ENCODE measurements at places on chromosomes 2 and 18.

DNA sequence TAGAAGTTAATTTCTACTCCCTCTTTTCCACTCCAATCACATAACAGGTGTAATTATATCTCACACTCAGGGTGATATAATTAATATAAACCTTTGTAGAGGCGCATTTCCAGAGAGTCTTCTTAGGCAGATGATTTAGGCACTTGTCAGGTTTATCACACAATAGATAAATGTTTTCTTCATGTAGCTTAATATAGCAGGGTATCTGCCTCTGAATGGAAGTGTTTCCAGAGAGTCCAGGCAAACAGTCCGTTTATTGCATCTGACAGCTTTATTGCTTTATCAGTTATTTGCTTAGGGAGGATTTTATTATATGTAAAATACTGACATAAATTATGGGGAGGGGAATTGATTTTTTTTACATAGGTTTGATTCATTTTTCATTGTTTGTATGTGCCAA is 766.3 kb downstream of the SLC4A3 start:
- DNase-seq = no peak

- DNase-seq = no peak
Measured at GRCh38 chr2:221570321-221570935, 1.7 kb downstream of the EPHA4 start.

GRCh38 chr2:113768770-113769169 is 12.3 kb upstream of the SLC35F5 start:
- DNase-seq = no peak

DNA sequence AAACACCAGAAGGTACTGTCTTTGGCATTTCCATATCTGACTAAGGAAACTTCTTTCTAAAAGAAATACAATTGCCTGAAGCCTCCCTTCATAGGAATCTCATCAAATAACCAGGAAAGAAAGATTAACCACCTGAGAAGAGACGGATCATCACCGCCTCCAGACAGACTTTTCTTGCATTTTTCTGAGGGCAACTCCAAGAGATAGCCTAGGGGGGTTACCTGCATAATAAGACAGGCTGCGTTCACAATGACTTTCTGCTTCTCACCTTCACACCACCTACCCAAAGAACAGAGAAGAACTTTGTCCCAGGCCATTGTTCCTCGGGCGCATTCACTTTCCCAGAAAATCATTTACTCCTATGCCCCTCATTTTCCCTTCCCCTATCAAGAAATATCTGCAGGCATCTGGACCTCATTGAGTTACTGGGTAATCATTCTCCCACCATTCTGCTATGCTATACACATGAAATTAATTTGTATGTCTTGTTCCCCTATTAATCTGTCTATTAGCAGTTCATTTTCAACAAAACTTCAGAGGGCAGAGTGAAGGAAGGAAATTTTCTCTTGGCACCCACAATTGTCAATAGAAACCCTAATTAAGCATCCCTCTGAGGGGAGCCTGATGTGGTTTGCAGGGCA is 8.3 kb upstream of the POMC start:
- DNase-seq = no peak

DNA sequence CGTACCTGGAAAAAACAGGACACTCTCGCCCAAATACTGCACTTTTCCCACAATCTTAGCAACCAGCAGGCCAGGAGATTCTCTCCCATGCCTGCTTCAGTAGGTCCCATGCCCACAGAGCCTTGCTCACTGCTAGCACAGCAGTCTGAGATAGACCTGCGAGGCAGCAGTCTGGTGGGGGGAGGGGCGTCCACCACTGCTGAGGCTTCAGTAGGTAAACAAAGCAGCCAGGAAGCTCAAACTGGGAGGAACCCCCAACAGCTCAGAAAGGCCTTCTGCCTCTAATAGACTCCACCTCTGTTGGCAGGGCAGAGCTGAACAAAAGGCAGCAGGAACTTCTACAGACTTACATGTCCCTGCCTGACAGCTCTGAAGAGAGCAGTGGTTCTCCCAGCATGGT is 1202.8 kb upstream of the ACVR2A start:
- DNase-seq = no peak

- DNase-seq = no peak
Measured at GRCh38 chr2:127128445-127128904, 21.5 kb upstream of the BIN1 start.

DNA sequence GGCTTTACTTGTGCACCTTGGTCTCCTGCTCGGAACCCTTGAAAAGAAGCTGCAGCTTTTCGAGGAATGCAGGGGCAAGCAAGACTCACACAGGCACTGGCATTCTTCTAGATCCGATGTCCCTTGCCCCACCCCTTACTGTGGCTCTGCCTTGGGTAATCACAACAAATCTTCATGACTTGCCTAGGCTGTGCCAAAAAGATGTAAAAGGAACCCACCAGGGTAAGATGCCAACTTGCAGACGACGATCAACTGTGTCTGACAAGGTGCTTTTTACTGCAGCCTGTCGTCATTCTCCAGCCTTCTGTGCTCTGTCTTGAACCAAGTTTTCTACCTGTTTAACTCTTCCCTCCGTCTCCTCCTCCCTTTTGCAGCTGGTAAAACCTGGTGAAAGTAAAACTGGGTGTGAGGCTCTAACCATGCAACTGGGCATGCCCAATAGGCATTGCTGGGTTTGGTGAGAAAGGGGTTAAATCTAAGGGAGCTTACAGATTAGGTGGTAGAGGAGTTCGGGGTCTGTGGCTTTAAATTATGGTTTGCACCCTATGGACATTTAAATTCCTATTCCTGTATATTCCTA is 909 bp upstream of the NRXN1 start:
- no peak for DNase-seq

DNA sequence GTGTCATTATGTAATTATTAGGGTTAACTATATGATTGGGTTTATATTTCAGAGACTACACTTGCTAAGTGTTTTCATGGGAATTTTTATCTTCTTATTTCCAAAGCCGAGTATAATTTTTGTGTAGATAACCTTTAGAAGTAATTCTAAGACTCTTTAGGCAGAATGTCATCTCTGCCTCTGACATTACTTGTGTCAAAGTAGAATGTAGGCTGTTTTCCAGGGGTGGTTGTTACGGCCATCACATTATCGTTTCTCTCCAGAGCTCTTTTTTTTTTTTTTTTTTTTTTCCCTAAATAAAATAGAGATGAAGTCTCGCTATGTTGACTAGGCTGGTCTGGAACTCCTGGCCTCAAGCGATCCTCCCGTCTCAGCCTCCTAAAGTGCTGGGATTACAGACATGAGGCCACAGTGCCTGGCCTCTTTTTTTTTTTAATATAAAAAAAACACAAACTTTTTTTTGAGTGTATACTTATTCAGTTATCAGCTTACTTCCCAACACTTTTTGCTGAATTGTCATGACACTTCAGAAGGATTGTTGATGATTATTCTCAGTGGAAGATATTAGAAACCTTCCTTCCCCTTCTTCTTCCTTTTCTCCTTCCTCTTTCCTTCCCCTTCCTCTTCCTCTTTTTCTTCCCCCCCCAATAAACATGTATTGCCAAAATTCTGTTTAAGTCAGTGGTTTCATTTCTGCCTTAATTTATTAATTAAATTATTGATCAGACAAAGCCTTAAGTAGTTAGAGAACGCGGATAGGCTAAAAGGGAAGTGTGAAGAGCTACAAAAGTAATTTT is 2.3 kb downstream of the PIKFYVE start:
- DNase-seq = no peak

GRCh38 chr2:157375384-157375783 is 49.8 kb upstream of the ERMN start:
- DNase-seq = no peak

- no peak for DNase-seq
Measured at GRCh38 chr2:183219888-183220287, 95.6 kb downstream of the NUP35 start.

DNA sequence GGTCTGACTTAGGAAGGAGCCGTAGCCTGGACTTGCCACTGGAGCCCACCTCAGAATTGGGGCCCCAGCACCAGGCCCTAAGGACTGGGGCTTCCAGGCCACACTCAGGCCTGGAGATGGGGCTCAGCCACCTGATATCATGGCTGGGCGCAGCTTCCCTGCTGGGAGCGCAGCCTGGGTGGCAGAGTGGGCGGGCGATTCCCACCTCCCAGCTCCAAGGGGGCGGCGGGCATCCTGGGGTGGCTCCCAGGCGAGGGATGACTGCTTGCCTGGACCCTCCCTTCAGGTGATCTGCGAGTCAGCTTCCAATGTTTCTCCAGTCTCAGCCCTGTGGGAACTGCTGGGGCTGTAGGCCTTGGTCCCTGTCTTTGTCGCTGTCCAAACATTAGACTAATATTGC is 20.1 kb downstream of the GPR35 start:
- DNase-seq = no peak

- DNase-seq = no peak
Measured at GRCh38 chr2:19669559-19669958, 232.2 kb downstream of the TTC32 start.

DNA sequence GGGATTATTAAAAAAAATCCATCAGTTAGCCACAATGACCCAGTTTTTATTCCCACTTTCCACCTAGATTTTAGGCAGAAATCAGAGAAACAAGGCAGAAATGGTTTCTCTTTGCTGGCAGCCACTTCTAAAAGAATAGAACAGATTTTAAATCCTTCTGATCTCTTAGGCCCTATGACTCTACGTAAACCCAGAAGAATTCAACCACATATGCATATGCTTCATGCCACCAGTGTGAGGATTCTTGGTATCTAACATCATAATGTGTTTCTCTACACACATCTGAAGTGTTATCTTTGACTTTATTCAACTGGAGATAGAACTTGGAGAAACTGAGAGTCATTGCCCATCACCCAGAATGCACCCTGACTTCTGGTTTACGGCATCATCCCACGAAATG is 128.7 kb upstream of the TANK start:
- DNase-seq = no peak

- DNase-seq = no peak
Measured at GRCh38 chr2:54801352-54801751, 77.9 kb downstream of the EML6 start.

DNA sequence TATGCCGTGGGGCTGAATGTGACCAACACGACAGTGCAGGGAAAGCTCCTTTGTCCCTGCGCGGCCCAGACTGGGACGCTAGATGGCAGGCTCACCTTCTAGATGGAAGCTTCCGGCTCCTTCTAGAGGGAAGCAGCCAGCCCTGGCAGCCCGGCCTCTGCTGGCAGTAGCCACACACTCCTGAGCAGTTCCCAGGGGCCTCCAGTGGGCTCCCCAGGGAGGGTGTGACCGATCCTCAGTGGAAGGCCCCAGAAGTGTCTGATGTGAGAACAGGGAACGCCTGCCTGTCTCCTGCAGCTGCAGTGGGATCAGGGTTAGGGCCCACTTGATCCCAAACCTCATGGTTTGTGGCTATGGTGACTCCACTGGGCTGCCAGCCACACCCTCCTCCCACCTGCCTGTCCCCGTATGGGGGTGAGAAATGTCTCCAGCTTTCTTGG is 48.5 kb upstream of the LRPPRC start:
- peak; percentile 63 for DNase-seq

GRCh38 chr2:69122271-69122670 is 109.3 kb downstream of the ANTXR1 start:
- no peak for DNase-seq

DNA sequence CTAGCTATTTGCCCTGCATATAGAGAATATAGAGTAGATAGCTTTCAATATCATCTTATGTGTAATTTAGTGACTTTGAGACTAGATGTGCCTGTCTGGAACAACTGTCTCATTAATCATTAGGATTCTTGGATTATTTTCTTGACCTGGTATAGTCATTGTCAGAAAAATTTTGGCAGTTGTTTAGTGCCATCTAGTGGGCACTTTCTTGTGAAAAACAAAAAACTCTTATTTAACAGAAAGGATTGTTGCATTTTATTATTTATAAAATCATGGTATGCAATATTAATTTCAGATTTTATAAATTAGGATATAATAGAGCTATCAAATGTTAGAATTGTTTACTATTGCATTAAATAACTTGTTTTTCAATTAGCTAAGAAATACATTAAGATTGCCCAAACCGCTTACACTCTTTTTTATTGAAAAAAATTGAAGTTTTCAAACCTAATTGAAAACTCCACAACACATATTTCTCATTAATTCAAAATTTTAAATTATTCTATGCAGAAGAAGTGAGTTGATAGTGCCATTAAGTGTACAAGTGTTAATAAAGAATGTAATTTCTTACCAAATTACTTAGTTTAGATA is 80.3 kb downstream of the DYNAP start:
- no peak for DNase-seq
